ENCODE measurements at places on chromosomes 6 and 20. TPM values are rescaled to one million over a fixed set of nuclear protein-coding genes. Genes with fewer than 3 reads are reported as not detected.

MEA1 gene
- total RNA-seq: 65.0 TPM

UST gene
- total RNA-seq: 10.5 TPM

CRISP3 gene
- 9.2 TPM for total RNA-seq

RIPPLY2 gene
- not detected for total RNA-seq

FAM217B gene
- total RNA-seq: 9.2 TPM

CST2 gene
- total RNA-seq: not detected

DNA sequence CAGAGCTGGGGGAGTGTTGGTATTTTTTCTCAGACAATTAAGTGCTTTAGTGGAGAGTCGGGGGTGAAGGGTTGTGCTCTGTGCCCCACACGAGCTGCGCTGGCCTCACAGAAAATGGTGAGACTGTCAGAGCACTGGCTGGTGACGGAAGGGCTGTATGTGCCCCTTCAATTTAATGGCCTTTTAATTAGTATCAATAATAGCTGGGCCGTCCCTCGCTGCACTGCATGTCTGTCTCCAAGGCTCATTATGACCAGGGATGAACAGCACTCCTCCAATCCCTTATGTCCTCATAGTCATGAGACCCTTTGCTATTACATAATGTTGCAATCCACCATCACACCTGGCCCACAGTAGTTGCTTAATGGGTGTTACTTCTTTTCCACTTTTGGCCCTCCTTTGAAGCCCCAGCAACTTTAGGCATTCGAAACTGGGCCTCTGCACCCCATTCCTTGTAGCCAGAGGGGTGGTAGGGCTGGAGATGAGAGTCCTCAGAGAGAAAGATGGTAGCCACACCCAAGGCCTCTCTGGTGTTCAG, 9.5 kb upstream of the RALY start:
- H3K36me3 ChIP-seq: no peaks in the 10 kb centered on the region
- no peak overlapping the region for H3K27ac ChIP-seq
- H3K4me1 ChIP-seq: no peaks in the 10 kb centered on the region
- no peak overlapping the region for H3K4me3 ChIP-seq

DNA sequence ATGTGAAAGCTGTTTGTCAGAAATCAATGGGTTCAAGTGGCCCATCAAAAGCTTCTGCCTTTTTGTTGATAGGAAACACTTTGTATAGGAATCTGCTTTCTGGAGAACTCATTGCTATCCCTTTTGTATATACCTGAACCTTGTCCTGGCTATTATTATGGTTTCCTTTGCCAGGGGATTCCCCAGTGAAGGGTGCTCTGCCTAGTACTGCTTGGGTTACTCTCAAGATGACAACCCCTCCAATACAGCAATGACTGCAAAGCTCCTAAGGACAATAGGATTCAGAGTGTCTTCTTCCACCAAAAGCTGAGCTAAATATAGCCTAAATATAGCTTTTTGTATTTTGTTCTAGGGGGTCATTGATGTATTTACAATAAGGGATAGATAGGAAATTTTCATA, 54.0 kb upstream of the PTPRK start:
- no peaks in the 10 kb centered on the region for H3K4me1 ChIP-seq
- no peak overlapping the region for H3K27ac ChIP-seq
- H3K27me3 ChIP-seq: no peaks in the 10 kb centered on the region

DNA sequence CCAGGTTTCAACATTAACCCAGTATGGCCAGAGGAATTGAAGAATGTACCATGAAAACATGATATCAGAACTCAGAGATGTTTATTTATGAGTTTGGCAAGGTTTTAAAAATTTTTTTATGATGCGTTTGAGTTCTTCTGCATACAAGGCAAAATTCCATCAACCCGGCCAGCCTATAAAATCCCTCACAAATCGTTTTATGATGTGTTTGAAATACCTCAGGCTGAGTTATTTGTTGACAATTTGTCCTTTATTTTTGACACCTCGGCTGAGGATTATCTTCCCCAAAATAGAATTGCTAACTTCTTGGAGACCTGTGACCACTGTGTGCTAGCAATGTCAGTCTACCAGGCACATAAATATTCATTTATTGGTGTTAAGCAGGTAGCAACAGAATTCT, 91.9 kb upstream of the SLC24A3 start:
- H3K36me3 ChIP-seq: no peaks in the 10 kb centered on the region
- H3K27ac ChIP-seq: no peak overlapping the region
- H3K4me1 ChIP-seq: no peaks in the 10 kb centered on the region
- DNase-seq: no peak
- H3K4me3 ChIP-seq: no peak overlapping the region
- H3K27me3 ChIP-seq: no peaks in the 10 kb centered on the region

DNA sequence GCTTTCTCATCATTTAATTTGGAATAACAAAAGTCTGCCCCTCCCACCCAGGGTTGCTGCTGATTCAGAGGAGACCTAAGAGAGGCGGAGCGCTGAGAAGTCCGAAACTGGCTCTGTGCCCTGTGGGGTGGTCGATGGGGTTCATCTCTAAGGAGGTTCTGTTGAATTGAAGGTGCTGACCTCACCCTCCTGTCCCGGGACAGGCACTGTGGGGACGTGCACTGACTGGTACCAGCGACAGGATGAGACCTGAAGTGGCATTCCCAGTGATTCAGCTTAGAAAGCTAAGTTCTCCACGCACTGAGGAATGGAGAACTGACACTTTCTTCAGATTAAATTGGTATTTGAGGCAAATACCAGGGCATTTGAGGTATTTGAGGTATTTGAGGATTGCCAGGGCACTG, 1.3 kb downstream of the GUCA1B start:
- no peak overlapping the region for H3K27ac ChIP-seq
- H3K4me1 ChIP-seq: no peaks in the 10 kb centered on the region
- H3K4me3 ChIP-seq: no peak overlapping the region
- DNase-seq: no peak

- no peaks in the 10 kb centered on the region for H3K4me1 ChIP-seq
- no peaks in the 10 kb centered on the region for H3K36me3 ChIP-seq
- no peak overlapping the region for H3K4me3 ChIP-seq
Measured at GRCh38 chr20:15445056-15445840, 1107.8 kb upstream of the FLRT3 start.

- no peaks in the 10 kb centered on the region for H3K4me1 ChIP-seq
- H3K4me3 ChIP-seq: peak overlapping the region; percentile 66
- peak overlapping the region; percentile 75 for H3K27ac ChIP-seq
- H3K27me3 ChIP-seq: no peaks in the 10 kb centered on the region
Measured at GRCh38 chr6:147507162-147508041, 1.1 kb upstream of the SAMD5 start.

GRCh38 chr6:92377137-92377536, 1042.2 kb downstream of the EPHA7 start:
- H3K27ac ChIP-seq: no peak overlapping the region
- H3K36me3 ChIP-seq: no peaks in the 10 kb centered on the region
- DNase-seq: no peak

- H3K27me3 ChIP-seq: no peaks in the 10 kb centered on the region
- DNase-seq: no peak
- no peak overlapping the region for H3K4me3 ChIP-seq
- H3K27ac ChIP-seq: no peak overlapping the region
Measured at GRCh38 chr6:54198134-54198533, 86.9 kb downstream of the MLIP start.

- no peaks in the 10 kb centered on the region for H3K36me3 ChIP-seq
- no peak overlapping the region for H3K4me3 ChIP-seq
- H3K27ac ChIP-seq: no peak overlapping the region
- H3K27me3 ChIP-seq: no peaks in the 10 kb centered on the region
- H3K4me1 ChIP-seq: no peaks in the 10 kb centered on the region
Measured at GRCh38 chr20:51656726-51657260, 111.4 kb downstream of the ATP9A start.

- H3K4me3 ChIP-seq: no peak overlapping the region
- H3K4me1 ChIP-seq: no peaks in the 10 kb centered on the region
- no peak for DNase-seq
- peak overlapping the region; percentile 70 for H3K27ac ChIP-seq
- no peaks in the 10 kb centered on the region for H3K36me3 ChIP-seq
- H3K27me3 ChIP-seq: no peaks in the 10 kb centered on the region
Measured at GRCh38 chr20:3981132-3981452, 34.3 kb downstream of the RNF24 start.

- H3K27me3 ChIP-seq: no peaks in the 10 kb centered on the region
- H3K36me3 ChIP-seq: no peaks in the 10 kb centered on the region
- no peak for DNase-seq
- no peak overlapping the region for H3K4me3 ChIP-seq
- H3K27ac ChIP-seq: no peak overlapping the region
- no peaks in the 10 kb centered on the region for H3K4me1 ChIP-seq
Measured at GRCh38 chr6:121539439-121539838, 104.0 kb downstream of the GJA1 start.

GRCh38 chr20:16175322-16175961, 397.8 kb downstream of the KIF16B start:
- no peak overlapping the region for H3K4me3 ChIP-seq
- no peak for DNase-seq

GRCh38 chr20:49215232-49215631, 4.0 kb upstream of the DDX27 start:
- H3K36me3 ChIP-seq: no peaks in the 10 kb centered on the region
- no peak overlapping the region for H3K4me3 ChIP-seq
- H3K27ac ChIP-seq: no peak overlapping the region
- no peak for DNase-seq
- no peaks in the 10 kb centered on the region for H3K27me3 ChIP-seq

- H3K27me3 ChIP-seq: peaks cover 15% of the 10 kb centered on the region
- peak overlapping the region; percentile 75 for H3K4me3 ChIP-seq
- H3K4me1 ChIP-seq: no peaks in the 10 kb centered on the region
- no peaks in the 10 kb centered on the region for H3K36me3 ChIP-seq
- no peak for DNase-seq
- peak overlapping the region; percentile 45 for H3K27ac ChIP-seq
Measured at GRCh38 chr6:160347259-160348222, 637 bp upstream of the SLC22A3 start.

DNA sequence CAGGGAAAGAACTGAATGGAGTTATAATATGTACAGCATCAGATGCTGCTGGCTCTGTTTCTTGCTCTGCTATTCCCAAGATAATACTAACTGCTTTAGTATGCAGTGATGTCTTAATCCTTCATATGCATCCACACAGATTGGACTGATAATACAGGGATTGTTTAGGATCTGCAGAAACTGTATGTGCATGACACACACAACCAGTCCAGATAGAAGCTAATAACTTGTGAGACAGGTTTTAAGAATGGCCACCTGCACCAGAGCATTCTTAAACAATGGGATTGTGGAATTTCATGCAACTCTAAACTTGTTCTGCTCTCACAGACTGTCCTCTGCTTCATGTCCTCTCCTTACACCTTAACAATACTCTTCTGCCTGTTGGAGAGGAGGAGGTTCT, 90.9 kb downstream of the SPTLC3 start:
- H3K4me3 ChIP-seq: no peak overlapping the region
- no peak for DNase-seq

GRCh38 chr6:9632026-9632425, 782.8 kb downstream of the TFAP2A start:
- H3K27ac ChIP-seq: no peak overlapping the region
- DNase-seq: no peak
- no peaks in the 10 kb centered on the region for H3K4me1 ChIP-seq
- no peaks in the 10 kb centered on the region for H3K27me3 ChIP-seq
- no peaks in the 10 kb centered on the region for H3K36me3 ChIP-seq
- H3K4me3 ChIP-seq: no peak overlapping the region

DNA sequence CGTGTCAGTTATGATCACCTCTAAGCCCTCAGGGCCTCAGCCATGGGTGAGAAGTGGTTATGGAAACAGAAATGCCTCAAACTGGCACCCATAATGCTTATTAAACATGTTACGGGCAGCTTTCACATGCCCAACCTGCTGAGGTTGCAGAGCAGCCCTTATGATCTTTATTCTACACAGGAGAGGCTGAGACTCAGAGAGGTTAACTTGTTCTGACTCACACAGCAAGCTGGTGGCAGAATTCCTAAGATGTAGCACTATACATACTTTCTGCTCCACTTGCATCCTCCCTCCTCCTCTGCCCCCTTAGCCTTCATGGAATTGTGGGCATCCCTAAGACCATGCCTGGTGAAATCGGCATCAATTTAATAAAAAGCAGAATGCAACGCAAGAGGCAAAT, 34.7 kb upstream of the IGF2R start:
- no peak for DNase-seq
- H3K4me1 ChIP-seq: no peaks in the 10 kb centered on the region
- H3K4me3 ChIP-seq: no peak overlapping the region
- H3K36me3 ChIP-seq: no peaks in the 10 kb centered on the region
- H3K27me3 ChIP-seq: no peaks in the 10 kb centered on the region

Measured in breast epithelium (tissue), 4 donors.